ENCODE measurements at places on chromosomes 13 and 19.
A peak's percentile ranks its signal among the peaks of the same experiment; 100 is the strongest.

GRCh38 chr13:84137292-84137691, 255.0 kb upstream of the SLITRK1 start:
- DNase-seq, result no peak

GRCh38 chr19:2627855-2628254, 74.6 kb downstream of the GNG7 start:
- DNase-seq, result no peak

DNA sequence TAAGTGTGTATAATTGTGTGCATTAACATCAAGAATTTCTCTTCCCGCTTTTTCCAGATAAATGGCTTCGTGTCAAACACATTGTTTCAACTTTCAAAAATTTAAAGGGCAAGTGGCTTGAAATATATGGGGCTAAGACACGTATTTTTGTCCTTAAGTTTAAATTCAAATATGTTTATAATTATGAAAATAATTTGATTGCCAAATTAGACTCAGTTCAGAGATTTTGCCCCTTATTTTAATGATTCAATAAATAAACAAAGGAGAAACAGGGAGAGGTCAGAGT, 1159.2 kb upstream of the MIR17HG start:
- DNase-seq, result no peak

- no peak for DNase-seq
Observed at GRCh38 chr13:20713014-20713376, 9.5 kb downstream of the IL17D start.

- DNase-seq, result no peak
Observed at GRCh38 chr13:24146961-24147569, 13.5 kb upstream of the SPATA13 start.

GRCh38 chr19:13938301-13939064, at the start of gene PODNL1:
Gene PODNL1 (minus strand): TSS chr19:13938417. CDS start chr19:13938181, 236 bp downstream.
- DNase-seq, result no peak

DNA sequence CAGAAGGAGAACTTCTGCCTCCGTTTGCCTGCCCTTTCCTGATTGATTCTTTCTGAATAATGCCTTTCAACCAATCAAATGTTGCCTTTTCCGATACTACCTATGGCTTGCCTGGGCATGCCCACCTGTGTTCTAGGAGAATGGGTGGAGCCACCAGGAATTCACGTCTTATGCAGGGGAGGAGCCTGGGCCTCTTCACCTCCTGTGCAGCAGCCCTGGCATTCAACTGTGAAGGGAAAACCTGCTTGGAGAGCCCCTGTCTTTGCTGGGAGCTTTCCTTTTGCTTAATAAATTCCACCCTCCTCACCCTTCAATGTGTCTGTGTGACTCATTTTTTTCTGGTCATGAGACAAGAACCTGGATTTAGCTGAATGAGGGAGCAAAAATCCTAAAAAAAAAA, 730.7 kb downstream of the UQCRFS1 start:
- peak; percentile 61 for DNase-seq

DNA sequence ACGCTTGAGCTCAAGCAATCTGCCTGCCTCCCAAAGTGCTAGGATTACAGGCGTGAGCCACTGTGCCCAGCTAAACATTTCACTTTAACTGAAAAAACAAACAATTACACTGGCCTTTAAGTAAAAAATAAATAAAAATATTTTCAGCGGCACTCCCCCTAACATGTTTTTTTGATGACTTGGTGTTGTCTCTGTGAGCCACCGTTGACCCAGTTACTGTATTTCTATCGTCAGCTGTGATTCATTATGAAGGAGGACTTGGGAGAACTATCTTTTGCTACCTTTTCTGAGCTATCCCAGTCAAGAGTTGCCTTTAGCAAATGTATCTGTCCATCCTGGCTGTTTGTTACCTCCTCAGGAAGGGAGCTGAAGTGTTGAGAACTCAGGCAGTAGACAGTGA, 18.5 kb upstream of the C19orf33 start:
- DNase-seq, result no peak

GRCh38 chr13:39364947-39365468, 238.0 kb downstream of the LHFPL6 start:
- DNase-seq, result peak; percentile 85

GRCh38 chr13:98456413-98456845, 120.5 kb downstream of the STK24 start:
- DNase-seq, result no peak

DNA sequence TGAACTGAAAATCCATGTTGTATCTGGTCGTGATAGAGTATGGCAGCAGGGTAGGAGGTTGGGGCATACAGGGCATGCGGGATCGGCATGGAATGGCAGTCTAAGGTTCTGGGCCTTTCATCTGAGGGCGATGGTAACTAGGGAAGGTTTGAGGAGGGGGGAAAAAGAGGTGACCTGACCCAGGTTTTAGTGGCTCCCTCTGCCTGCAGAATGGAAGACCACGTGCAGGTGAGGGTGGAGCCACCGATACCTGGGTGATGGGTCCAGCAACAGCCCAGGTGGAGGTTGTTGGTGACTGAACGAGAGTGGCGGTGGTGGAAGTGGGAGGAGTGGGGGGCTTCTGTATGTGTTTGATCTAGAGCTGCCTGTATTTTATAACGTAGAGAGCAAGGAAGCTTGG, 3.8 kb downstream of the ZNF749 start:
- no peak for DNase-seq

GRCh38 chr19:14093117-14093823, 2.7 kb upstream of the SAMD1 start:
- no peak for DNase-seq
